ENCODE measurements at places on chromosomes 7 and 10.

- DNase-seq, result peak; percentile 6
Measured at GRCh38 chr10:96556003-96556402, 30.8 kb downstream of the TM9SF3 start.

DNA sequence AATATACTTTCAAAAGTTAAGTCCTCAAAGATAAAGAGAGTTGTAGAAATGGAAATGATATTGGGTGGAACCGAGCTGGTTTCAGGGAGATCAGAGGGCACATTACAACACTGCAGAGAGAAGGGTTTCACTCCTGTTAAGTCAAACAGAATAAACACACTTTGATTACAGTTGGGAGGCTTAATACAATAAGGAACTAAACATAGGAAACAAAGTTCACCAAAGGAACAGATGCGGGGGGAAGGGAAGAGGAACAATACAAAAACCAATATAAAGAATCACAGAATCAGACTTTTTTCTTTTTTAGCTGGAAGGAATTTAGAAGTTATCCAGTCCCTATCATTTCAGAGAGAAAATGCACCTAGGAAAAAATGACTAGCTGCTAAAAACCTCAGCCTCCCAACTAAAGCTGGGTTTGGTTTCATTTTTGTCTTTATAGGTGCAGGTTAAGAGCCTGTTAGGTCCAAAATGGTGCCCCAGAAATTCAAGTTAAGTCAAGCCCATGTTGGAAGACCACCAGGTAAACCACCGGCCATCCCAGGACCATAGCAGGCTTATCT lies 81.9 kb downstream of the DNMBP start:
- no peak for DNase-seq

DNA sequence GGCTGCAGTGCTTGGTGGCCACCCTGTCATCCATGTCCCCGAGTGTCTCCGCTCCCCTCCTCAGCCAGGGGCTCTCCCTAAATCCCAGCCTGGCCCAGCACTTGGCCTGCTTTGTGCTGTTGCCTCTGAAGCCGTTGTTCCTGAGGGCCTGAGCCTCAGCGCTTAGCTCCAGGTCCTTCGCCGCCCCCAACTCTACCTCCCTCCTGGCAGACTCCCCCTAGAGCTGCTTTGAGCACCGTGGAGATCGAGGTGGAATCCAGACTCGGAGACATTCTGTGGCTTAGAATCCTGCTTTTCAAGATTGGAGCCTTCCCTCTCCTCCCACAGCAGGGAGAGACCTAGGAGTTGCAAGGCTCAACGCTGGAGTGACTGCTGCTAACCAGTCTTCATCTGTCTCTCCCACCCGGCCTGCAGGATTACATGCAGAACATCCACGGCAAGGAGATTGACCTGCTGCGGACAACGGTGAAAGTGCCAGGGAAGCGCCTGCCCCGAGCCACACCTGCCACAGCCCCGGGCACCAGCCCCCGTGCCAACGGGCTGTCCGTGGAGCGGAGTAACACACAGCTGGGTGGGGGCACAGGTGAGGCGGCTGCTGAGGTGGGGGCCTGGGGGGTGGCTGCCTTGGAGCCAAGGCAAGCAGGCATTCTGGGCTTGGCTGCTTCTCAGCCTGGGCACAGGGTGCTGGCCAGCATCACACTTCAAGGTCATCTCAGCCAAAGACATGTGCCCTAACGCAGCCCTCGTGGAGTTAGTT lies 33.3 kb downstream of the GBX1 start:
- no peak for DNase-seq

DNA sequence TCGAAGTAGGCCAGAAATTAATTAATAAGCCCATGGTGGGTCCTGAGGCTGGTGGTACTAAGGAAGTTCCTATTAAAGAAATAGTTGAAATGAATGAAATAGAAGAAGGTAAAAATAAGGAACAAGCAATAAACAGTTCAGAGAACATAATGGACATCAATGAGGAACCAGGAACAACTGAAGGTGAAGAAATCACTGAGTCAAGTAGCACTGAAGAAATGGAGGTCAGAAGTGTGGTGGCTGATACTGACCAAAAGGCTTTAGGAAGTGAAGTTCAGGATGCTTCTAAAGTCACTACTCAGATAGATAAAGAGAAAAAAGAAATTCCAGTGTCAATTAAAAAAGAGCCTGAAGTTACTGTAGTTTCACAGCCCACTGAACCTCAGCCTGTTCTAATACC lies 36.0 kb downstream of the SLK start:
- no peak for DNase-seq

GRCh38 chr10:90111671-90112070 lies 410.3 kb downstream of the KIF20B start:
- no peak for DNase-seq

- DNase-seq, result no peak
Measured at GRCh38 chr7:29447828-29448227, 115.8 kb upstream of the PRR15 start.

DNA sequence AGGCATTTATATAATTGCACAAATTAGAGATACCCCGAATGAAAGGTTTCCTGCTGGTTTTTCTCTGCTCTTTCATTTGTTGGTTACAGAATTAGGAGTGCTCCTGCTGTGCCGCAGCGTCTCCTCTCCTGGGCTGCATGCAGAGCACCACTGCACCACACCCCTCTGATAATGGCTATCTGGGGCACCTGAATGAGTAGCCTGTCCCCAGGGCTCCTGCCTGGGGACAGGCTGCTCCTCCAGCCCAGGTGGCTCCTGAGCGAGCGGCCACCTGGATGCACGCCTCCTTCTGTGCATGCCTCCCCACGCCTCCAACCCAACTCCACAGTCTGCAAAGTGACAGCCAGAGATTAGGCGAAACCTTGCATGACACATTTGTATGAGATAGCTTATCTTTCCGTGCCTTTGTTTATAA lies 242.6 kb upstream of the FZD8 start:
- no peak for DNase-seq

DNA sequence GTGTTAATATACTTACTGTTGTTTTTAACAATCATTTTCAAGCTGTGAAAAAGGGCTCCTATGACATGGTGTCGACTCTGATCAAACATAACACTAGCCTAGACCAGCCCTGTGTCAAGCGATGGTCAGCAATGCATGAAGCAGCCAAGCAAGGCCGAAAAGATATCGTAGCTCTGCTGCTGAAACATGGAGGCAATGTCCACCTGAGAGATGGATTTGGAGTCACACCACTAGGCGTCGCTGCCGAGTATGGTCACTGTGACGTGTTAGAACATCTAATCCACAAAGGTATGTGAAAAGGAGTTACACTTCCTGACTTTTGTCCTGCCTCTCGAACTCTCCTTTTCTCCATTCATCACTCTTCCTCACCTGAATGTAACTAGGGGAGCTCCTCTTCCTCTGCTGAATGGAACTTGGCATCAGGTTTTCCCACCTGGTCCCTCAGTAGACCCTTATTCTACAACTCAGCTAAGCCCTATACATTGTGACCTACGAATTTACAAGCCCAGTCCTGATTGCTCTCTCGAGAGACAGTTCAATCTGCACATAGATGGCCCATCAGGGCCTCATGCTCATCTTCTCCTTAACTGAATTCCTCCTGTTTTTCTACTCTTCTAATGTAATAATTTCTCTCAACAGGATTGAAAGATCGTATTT lies 23.0 kb downstream of the ASB15 start:
- DNase-seq, result no peak

DNA sequence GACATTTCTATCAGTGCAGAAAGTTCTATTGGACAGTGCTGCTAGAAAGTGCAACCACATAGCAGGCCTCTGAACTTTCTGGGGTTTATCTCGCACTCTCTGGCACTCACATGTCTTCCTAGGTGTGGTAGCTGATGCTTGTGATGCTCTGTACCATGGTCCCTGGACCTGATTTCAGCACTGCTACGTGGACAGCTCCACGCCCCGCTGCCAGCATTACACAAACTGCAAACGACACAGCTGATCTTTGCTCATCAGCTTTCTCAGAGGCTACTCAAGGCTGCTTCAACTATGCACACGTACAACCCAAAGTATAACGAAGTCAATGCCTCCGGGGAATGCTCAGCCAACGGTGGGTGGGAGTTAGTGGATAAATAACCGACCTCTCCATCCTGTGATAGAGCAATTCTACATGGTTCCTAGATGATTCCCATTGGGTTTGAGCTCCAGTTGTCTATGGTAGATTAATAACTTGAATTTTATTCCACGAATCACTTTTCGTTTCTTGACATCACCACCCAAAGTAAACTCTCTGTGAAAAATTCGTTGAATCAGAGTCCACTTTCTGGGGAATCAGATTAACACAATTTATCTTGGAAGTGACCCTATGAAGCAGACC lies 302.5 kb downstream of the ACTR3B start:
- DNase-seq, result no peak

DNA sequence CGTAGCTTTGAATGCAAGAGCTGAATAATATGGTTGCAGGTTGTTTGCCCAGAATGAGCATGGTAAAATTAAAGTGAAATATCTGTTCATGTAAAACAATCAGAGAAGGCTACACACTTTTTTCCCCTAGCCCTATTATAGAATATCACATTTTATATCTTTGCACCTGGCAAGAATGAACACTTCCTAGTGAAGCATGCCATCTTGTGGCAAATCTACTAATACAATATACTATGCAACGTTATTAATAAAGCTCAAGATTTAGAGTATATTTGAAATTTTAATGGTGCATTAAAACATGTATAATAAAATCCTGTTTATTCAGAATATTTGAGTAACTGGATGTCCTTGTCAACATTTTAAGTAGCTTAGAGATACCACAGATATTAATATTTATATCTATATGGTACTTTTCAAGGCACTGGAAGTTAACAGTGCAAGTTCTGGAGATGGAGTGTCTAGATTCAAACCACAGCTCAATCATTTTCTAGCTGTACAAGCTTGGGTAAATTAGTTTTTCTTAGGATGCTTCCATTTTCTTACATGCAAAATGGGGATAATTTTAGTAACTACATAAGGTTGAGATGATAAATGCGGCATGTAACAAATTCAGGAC lies 643.1 kb upstream of the SEMA3D start:
- DNase-seq, result peak; percentile 21

DNA sequence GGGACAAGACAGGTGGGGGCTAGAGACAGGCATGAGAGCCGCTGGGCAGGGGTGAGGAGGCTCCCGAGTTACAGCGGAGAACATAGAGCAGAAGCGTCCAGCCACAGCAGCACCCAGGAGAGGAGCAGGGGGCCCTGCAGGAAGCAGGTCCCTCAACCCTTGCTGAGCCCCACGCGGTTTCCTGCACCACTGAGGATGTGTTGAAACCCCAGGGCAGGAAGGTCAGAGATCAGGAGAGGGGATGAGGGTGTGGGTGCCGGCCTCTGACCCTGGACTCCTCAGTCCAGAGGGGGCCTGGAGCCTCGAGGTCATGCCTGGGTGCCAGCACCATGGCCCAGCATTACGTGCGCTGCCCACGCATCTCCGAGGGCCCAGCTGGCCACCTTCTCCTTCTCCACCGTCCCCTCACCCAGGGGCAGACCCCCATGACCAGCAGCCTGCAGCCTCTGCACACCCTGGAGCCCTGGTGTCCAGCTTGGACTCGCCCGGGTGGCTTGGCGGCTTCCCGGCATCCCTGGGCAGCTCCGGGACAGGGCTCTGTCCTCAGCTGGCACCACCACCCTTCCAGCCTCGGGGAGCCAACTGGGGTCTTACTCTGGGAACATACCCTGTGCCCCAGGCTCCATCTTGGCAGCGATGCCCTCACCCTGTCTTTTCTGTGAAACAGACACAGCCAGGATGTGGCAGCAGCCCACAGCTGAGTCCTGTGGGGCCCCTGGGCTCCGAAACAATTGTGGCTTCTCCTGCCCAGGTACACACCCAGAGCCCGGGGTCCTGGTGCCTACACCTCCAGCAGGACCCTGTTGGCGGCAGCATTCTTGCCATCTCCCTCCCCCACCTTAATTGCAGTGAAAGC lies 52.0 kb downstream of the STK32C start:
- no peak for DNase-seq

GRCh38 chr7:121437470-121437869 lies 41.4 kb upstream of the FAM3C start:
- no peak for DNase-seq

DNA sequence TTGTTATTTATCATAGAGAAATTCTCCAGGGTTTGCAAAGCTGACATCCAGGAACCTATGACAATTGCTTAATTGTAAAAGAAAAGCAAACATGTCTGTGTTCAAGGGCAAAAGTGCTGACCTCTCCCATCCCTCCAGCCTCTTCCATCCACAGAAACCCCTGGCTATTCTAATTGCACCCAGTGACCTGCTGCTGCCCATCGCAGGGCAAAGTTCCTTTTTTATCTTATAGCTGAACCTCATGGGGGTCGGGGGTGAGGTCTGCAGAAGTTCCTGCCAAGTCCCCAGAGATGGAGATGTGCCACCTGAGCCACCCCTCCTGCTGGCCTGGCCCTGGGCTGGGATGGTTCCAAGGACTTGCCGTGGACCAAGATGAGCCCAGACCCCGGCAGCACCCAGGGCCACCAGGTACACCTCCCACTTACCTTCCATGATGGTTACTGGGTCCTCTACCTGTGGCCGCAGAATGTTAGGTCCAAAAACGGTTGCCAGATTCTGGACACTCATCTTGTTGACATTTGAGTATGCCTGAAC lies 146.5 kb downstream of the MAPK8 start:
- DNase-seq, result no peak

GRCh38 chr7:1886361-1887064 lies 216.4 kb downstream of the ELFN1 start:
- DNase-seq, result peak; percentile 41

- DNase-seq, result no peak
Measured at GRCh38 chr10:70832221-70832620, 16.5 kb downstream of the SGPL1 start.

- DNase-seq, result no peak
Measured at GRCh38 chr10:4240608-4241197, 455.7 kb upstream of the KLF6 start.

DNA sequence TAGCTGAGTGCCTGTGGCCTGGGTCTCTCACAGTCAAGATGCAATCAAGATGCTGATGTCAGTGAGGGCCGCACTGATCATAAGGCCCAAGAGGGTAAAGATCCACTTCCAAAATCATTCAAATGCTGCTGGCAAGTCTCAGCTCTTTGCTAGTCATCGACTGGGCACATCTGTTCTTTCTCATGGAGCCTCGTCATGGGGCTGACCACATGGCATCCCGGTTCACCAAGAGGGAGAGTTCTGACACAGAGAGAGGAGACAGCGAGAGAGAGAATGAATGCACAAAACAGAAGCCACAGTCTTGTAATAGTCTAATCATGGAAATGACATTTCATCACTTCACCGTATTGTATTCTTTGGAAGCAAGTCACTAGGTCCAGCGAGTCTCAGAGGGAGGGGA lies 1067.5 kb upstream of the C7orf33 start:
- no peak for DNase-seq

- no peak for DNase-seq
Measured at GRCh38 chr7:41889040-41889439, 186.2 kb upstream of the INHBA start.

Data from DMS79 treated with DMSO at 0.1 percent for 48 hours (cell line).